ENCODE measurements at places on chromosomes 1 and 21.

- peak; percentile 16 for DNase-seq
Observed at GRCh38 chr1:100530880-100531487, 7.0 kb upstream of the GPR88 start.

DNA sequence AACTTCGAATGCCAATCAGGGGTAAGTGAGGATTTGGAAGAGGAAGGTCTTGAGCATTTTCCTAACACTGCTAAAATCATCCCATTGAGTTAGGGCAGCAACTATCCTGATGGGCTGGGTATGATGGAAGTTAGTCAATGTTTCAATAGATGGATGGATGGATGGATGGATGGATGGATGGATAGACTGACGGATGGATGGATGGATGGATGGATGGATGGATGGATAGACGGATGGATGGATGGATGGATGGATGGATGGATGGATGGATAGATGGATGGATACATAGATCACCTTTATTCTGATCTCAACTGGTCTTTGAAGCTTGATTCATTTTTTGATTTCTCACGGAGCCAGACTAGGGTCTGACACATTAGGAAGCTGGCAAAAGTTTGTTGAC is 2.3 kb upstream of the CLDN14 start:
- DNase-seq: no peak

DNA sequence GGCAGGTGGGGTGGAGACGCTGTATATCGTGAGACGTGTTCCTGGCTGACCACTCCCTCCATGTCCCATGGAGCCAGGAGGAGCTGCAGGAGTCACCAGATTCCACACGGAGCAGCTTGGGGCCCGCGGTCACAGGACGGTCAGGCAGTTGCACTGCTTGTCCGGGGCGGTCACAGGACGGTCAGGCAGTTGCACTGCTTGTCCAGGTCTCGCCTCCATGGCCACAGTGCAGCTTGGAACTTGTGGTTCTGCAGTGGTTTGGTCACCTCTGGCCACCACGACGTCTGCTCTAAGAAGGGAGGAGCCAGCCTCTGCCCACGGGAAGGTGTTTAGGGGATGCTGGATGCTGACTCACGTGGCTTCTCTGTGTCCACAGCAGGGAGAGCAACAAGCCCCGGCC is 33.0 kb downstream of the SLX9 start:
- DNase-seq: no peak

DNA sequence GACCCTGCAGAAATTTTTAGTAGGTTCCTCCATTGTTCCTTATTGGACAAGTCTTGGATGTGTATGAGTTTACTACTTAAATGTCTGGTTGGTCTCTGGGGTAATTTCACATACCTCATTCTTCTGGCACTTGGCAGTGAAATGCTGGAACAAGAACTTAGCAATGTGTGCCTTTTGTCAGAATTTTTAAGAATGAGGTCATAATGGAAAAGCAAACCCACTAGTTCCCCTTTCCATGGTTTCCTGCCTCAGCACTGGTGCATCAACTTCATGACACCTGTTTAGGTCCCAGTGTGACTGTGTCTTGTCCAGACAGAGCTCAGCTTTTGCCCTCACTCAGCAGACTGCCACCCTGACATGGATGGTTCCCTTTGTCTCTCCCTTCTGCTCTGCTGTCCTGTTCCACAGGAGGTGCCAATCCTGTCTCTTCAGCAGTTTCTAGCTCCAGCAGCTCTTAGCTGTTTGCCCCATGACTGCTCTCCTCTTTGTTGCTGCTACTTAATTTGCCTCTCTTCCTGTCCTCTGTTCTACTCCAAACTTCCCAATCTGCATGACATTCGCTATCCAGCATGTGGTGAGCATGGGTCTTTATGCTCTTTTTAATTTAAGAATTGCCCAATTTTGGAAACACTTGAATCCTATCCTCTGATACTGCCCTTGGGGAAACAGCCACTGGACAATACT is 135.6 kb downstream of the CYYR1 start:
- DNase-seq: no peak

DNA sequence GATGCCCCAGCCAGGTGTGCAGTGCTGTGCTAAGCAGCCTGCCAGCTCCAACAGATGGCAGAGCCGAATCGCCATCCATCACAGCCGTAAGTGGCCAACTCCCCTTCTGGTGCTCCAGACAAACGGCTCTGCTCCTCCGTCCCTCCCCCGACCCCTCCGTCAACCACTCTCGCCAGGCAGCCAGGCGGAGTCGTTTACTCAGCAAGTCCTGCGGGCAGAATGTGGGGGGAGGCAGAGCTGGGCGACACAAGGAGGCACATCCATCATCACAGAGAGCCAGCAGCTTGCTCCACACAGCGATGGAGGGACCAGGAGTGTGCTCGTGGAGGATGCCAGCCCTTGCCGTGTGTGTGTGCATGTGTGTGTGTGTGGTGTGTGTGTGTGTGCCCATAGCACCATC is 206.6 kb upstream of the GRIK3 start:
- DNase-seq: no peak

- no peak for DNase-seq
Observed at GRCh38 chr1:51644533-51645197, 27.8 kb downstream of the OSBPL9 start.

DNA sequence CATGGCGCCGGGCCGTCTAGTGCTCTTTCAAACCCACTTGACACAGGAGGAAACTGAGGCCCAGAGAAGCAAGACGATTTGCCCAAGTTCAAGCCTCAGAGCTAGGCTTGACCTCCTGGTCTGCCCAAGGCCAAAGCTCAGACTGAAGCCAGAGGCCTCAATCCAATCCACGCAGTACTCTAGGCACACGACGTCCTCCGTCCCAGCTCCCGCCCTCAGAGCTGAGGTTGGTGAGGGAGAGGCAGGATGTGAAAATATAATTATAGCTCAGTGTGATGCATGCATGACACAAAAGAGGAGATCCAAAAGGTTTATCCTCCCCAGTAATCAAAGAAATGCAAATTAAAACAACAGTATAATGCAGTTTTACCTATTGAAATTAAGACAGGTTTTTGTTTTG is 15.5 kb upstream of the ADGRB2 start:
- no peak for DNase-seq

GRCh38 chr1:237799762-237800474 is 90.8 kb downstream of the ZP4 start:
- DNase-seq: peak; percentile 4

DNA sequence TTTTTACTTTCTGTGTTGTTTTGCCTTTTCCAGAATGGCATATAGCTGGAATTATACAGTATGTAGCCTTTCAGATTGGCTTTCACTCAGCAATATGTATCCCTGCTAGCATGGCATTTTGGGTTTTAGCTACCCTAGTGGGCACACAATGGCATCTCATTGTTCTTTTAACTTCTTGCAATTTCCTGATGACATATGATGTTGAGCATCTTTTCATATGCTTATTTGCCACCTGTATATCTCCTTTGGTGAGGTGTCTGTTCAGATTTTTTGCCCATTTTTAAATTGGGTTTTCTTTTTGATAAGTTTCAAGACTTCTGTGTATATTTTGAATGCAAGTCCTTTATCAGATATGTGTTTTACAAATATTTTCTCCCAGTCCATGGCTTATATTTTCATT is 14.0 kb downstream of the TSEN15 start:
- no peak for DNase-seq

DNA sequence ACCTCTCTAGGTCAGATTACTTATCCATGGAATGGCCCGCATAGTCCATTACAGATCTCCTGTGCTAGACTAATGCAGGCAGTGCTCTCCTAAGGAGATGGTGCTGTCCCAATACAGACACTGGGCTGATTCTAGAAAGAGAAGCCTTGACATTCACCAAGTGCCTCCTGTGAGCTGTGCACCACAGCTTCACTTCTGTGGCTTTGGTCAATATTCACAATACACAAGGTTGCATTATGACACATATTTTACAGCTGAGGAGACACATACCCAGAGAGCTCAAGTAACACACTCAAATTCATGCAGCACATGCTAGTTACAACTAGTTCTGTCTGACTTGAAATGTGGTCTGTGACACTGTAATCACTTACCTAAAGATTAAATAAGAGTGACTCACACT is 59.4 kb upstream of the LRRC8B start:
- no peak for DNase-seq

GRCh38 chr1:230749150-230749549 is 2.0 kb downstream of the CAPN9 start:
- no peak for DNase-seq

DNA sequence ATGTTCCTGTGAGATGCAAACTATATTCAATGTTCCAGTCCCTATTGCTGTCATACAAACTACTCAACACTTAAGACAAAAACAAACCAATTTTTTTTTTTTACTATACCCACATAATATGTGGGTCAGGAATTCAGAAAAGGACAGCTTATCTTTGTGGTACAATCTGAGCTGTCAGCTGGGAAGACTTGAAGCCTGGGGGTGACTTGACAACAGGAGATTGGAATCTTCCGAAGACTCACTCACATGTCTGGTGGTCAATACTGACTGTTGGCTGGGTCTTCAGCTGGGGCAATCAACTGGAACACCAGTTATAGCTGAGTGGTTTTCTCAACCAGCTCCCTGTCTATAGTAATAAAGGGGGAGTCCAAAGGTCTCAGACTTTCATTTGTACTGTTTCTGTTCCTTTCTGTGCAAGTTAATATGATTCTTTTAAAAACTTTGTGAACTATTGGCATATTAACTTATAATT is 81.7 kb upstream of the ATP1B1 start:
- DNase-seq: no peak

- DNase-seq: no peak
Observed at GRCh38 chr1:60922304-60922703, 160.1 kb upstream of the NFIA start.

DNA sequence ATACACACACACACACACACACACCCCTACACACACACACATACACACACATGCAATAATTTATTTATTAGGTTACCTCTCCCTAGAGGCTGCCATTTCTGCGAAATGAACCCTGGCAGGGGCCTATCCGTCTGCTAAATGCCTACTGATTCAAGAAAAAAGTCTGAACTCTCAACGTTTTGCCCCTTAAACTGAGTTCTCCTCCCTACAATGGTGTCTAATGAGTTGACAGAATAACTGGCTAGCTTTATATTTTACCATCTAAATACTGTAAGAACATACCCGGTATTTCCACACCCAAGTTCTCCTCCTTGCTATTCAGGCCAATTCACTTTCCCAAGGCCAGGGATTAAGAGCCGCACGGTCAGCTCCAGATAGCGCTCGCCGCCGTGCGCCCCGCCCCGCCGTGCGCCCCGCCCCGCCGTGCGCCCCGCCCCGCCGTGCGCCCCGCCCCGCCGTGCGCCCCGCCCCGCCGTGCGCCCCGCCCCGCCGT is 339 bp upstream of the RNPC3 start:
- peak; percentile 20 for DNase-seq

GRCh38 chr1:94205639-94206038 is 31.7 kb downstream of the ARHGAP29 start:
- no peak for DNase-seq

GRCh38 chr1:203661572-203661971 is 34.9 kb downstream of the ATP2B4 start:
- no peak for DNase-seq

DNA sequence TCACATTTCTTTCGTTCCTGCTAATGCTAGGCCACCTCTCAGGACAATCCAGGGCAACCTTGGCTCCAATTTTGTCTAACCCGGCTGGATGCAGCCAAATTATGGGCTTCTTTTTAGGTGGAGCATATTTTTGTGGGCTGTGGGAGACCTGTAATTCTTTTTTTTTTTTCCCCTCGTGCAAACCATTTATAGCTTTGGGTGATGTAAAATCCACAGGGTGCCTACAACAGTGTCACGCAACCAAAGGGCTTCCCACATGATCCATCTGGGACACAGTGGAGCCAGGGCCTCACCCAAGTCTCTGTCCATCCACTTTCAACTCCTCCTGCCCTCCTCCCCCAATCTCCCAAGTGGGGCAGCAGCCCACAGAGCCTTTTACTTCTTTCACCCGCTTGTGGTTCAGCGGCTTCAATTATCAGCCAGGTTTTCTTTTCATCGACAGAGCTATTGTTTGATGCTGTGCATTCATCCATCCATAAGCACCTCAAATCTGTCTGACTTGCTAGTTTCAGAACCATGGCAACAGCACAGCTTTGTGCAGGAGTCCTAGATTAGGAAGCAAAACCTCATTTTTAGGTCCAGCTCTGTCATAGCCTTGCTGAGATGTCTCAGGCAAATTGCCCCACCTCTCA is 10.0 kb upstream of the OVAAL start:
- no peak for DNase-seq

- DNase-seq: peak; percentile 98
Observed at GRCh38 chr1:28552758-28553663, at the start of gene TRNAU1AP. Gene TRNAU1AP (plus strand): TSS chr1:28553085. CDS start chr1:28553111, 26 bp downstream.

- DNase-seq: no peak
Observed at GRCh38 chr21:40300300-40300699, 433.1 kb downstream of the PCP4 start.

GRCh38 chr1:154446292-154446691 is 41.1 kb downstream of the IL6R start:
- no peak for DNase-seq

DNA sequence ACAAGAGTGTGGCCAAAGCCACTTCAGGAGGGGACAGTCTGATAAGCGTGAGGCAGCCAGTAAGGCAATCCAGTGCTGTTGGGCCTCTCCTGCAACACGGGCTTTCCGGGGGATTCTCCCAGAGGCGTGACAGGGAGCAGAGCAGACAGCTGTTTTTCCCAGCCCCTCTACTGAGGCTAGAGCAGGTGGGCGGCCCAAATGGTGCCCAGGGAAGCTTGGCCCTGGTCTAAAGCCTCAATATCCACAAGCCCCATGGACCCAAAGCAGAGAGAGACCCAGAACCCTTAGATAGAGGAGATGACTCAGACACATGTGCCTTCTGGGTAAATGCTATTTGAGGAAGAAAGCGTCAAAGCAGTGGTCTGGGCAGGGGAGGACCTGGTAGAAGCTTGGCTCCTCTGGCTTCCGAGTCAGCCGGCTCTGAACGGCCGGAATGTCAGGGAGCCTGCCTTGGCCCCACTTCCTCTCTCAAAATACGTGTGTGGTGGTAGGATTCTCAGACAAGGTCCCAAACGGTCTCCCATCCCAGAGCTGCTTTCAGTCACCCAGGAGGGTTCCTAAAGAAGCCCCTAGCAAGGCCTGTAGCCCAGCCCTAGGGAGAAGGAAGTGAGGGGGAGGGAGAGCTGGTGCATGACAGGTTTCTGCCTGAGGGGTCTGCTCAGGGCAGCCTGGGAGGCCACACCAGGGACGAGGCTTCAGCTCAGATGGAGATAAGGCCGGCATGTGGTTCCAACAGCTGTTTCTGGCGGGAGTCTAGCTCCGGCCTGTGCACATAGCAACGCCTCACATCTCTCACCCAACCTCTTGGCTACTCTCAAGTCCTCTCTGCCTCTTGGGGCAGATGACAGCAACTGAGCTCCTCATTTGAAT is 28.8 kb downstream of the PIK3C2B start:
- no peak for DNase-seq

DNA sequence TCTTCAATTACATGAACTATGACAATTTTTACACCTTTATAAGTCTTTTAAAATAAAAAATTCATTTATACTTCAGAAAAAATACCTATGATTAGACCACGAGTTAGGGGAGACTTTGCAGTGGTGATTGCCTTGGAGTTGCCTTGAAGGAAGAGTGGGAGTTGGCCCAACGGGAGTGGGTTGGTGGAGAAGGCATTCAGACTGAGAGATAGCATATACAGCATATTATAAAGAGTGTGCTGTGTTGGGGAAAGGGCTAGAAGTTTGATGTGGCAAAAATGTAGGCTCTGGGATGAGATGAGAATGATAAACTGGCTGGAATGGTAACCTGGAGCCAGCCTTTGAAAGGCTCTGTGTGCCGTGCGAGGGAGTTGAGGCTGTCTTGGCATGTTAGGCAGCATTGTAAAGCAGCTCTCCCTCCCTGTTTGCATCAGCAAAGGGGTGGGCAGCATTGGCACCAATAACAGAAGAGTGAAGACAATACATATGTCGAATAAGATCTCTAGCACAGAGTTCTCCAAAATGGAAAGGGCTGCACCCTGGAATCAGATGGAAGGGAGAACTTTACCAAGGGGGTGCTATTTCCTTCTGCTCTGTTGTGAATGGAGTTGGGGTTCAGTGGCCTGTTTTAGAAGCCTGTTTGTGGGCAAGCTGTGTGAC is 24.4 kb downstream of the MPZL1 start:
- DNase-seq: no peak

All from CD4-positive, alpha-beta T cell treated with Interleukin-6 for 4 hours (primary cell).